OCI-LY7 (cell line): ENCODE measurements at places on chromosomes 5 and 9. TPM values are rescaled to one million over a fixed set of nuclear protein-coding genes. Genes with fewer than 3 reads are reported as not detected.

GRCh38 chr9:98291820-98292219 is 36.4 kb upstream of the TBC1D2 start:
- no peak for DNase-seq

DNA sequence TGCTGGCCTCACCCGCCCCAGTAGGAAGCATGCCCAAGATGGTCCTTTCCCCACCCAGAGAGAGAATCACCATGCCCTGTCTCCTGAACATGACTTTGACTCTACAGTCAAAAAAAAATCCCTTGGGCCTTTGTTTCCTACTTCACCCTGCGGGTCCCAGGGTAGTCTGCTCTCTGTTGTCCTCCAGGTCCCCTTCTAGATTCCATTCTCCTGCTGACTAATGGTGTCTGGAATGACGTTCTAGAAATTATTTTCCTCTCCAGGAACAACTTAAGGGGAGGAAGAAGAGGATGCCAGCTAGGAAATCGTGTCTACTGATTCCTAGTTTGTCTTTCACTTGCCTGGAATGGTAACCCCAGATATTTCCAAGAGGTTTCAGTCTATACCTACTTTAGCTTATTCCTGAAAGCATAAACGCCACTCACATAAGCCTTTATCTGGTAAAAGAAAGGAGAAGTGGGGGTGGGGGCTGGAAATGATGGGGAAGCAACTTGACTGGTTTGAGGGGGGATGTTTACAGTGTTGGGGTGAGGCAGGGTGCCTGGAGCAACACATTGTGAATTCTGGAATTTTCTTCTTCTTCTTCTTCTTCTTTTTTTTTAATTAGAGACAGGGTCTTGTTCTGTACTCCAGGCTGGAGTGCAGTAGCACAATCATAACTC is 93.9 kb downstream of the SNX18 start:
- no peak for DNase-seq

DNA sequence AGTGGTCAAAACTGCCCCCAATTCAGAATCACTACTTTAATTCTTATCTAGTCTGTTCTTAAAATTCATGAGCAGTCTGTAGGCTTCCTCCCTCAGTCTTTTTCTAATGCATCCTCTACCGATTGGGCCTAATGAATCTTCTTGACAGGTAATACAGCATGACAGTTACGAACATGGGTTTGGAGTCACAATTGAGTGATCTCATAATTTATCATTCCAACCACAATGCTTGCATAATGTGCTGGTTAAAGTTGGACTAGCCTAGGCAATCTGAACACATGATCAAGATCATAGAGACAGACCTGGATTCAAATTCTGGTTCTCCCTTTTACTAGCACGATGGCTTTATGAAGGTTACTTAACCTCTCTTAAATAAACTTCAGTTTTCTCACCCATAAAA is 33.1 kb upstream of the SETD9 start:
- no peak for DNase-seq

- DNase-seq = peak; percentile 68
Observed at GRCh38 chr5:137629646-137630045, 106.2 kb downstream of the KLHL3 start.

DNA sequence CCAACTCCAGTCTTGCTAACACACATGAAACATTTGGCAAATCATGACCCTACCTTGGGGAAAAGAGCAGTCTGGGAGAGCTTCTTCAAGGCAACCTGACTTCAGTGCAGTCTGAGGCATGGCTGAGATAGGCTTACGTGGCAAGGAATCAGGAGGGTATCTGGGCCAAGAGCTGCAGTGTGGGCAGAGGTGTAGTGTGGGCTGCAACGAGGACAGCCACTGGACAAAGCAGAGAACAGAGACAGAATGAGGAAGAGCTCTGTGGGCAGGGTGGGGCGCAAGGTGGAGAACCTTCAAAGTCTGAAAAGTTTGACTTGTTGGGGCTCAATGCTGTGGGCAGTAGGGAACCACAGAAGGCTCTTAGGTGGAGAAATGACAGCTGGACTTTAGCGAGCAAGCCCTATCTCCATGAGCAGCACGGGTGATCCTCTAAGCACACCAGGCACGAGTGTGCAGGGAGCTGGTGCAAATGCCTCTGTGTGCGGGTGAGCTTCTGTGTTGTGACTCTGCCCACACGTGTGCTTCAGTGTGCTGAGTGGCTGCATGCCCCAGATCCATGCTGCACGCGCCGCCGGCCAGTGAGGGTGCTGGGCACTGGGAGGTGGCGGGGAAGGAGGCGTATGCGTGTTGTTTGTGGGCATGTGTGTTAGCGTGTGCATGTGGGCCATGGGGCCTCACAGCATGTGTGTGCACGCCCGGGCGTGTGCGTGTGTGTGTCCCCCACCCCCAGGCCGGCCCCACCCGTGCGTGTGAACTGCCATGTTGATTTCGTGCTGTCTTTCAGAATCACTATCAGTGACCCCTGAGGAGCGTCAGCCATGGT is 23.3 kb downstream of the GOLGA2 start:
- no peak for DNase-seq

DNA sequence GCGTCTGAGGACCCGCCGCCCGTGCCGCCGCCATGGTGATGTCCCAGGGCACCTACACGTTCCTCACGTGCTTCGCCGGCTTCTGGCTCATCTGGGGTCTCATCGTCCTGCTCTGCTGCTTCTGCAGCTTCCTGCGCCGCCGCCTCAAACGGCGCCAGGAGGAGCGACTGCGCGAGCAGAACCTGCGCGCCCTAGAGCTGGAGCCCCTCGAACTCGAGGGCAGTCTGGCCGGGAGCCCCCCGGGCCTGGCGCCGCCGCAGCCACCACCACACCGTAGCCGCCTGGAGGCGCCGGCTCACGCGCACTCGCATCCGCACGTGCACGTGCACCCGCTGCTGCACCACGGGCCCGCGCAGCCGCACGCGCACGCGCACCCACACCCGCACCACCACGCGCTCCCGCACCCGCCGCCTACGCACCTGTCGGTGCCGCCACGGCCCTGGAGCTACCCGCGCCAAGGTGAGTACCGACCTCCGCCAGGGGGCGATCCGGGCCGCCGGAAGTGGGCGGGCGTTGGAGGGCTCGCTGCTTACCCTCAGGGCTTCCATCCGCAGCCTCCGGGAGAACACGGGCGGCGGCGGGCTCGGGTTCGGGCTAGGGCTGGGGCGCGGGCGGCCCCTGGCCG is 8.5 kb downstream of the PRR7 start:
- DNase-seq = peak; percentile 94

GRCh38 chr5:135822286-135822685 is 12.2 kb upstream of the SLC25A48 start:
- DNase-seq = no peak

DNA sequence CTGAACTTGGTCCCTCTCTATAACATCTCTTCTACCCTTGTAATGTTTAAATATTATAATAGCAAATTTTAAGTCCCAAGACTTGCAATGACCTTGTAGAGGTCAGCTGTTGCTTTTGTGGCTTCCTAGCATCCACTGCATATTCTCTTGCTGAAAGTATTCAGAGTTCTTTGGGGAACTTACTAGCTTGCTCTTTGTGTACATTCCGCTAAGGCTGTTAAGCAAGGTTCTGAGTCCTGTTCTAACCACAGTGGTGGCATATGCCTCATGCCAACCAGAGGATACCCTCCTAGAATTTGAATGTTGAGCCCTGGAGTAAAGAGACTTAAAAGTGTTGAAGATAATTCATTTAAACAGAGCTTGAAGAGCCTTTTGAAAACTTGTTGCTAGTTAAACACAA is 570.9 kb downstream of the TLE1 start:
- no peak for DNase-seq

- DNase-seq = no peak
Observed at GRCh38 chr9:70127540-70128416, 84.1 kb downstream of the MAMDC2 start.

- DNase-seq = no peak
Observed at GRCh38 chr9:73773896-73774295, 622.2 kb downstream of the ANXA1 start.

- no peak for DNase-seq
Observed at GRCh38 chr5:112655513-112655912, 82.2 kb upstream of the APC start.

- DNase-seq = no peak
Observed at GRCh38 chr5:102453716-102454115, 45.1 kb downstream of the SLCO6A1 start.

DNA sequence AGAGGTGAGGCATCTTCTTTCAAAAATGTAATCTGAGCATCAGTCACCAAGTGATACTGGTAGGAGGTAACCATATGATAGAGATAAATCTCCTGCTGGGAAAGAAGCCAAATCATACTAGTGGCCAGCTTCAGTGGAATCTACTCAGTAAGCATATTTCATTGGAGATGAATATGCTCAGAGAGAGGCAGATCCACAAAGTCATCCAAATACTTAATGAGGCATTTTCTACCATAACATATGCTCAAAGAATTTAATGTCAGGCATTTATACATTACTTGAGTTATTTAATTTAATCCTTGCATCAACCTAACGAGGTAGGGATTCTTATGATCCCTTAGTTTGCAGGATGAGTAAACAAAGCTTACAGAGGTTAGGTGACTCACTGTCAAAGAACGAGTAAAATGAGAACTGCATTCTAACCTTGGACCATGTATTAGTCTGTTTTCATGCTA is 50.9 kb upstream of the DMRTA1 start:
- DNase-seq = no peak

DNA sequence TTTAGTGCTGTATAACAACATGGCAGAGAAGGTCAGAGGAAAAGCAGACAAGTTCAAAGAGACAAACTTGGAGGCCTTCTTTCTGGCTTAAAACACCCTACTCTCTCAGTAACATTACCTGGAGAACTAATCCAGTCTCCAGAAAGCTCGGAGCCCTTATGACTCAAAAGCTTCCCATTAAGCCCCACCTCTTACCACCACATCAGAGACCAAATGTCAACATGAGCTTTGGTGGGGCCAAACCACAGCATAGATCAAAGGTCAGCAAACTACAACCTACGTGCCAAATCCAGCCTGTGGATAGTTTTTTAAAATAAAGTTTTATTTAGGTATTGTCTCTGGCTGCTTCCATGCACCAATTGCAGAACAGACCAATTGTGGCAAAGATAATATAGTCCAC is 589.9 kb downstream of the DNAH5 start:
- no peak for DNase-seq

GRCh38 chr9:86903734-86904085 is 43.6 kb downstream of the GAS1 start:
- DNase-seq = no peak

DNA sequence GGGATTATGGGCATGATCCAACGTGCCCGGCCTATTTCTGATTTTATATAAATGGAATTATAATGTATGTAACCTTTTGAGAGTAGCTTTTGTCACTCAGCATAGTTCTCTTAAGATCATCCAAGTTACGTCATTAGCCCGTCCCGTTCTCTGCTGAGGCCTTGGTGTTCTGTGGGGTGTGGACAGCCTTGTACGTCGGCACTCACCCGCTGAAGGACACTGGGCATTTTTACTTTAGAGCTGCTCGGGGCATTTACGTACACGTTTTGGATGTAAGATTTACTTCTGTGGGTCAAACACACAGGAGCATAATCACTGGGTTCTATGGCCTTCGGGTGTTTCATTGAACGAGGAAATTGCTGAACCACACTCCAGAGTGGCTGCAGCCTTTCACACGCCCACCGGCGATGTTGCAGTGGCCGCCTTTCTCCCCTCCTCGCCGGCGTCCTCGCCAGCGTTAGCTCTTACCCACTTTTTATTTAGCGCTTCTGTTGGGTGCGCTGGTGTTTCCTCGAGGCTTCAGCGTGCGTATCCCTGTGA is 101.8 kb downstream of the EHMT1 start:
- no peak for DNase-seq

DNA sequence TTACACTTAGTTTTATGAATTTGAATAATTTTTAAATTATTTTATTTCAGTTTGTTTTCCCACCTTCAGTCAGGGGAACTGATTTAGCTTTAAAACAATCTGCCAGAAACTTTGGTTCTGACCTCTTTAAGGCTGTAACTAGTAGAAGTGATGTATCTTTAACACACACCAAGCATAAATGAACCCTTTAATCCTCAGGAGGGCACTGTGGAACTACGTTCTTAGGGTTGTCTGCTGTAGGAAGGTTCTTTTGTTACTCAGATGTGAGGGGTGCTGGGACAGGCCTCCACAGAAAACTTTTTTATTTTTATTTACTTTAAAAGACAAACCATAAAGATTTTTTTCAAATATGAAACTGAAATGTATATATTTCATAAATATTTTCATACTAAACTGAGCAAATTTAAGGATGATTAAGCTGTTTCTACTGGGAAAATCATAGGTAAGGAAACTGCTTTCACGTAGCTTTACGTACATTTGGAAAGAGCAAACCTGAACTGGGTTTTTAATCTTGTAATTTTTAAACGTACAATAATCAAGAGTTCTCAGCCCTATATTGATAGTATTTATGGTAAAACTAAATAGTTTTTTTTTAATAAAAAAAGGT is 5.3 kb downstream of the KLF4 start:
- DNase-seq = peak; percentile 21

- no peak for DNase-seq
Observed at GRCh38 chr9:38112049-38112448, 43.0 kb upstream of the SHB start.

GRCh38 chr5:158324236-158324635 is 465.3 kb upstream of the CLINT1 start:
- DNase-seq = no peak

GRCh38 chr5:58099257-58099656 is 360.6 kb downstream of the PLK2 start:
- DNase-seq = no peak

DNA sequence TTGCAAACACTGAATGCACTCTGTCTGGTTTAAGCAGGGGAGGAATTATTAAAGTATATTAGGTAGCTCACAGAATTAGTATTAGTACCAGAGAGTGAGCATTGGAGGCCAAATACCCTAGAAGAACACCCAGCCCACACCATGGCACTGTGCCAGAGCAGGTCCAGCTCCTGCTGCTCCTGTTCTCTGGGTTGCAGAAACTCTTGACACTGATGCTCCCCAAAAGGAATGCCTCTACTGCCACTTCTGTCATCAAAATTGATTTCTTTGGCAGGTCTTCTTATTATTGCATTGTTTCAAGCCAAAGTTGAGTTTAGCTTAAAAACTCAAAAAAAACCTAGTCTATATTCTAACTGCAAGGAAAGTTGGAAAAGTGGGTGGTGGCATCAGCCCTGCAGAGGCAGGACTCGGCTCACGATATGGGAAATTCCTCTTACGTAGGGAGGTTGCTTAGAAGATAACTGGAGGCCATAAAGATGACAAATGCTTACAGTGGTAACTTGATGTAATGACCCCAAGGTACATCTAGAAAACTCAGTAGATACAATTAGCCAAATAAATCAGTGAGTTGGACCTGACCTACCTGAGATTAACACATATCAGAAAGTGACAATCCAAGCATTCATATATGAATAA is 123.4 kb downstream of the CD180 start:
- no peak for DNase-seq

GRCh38 chr5:329121-329735 is 7.7 kb downstream of the AHRR start:
- no peak for DNase-seq

Gene UIMC1
- total RNA-seq = 78.5 and 94.1 TPM in 2 replicates

Gene TICAM2
- 0.65 and 0.87 TPM in 2 replicates for total RNA-seq

Gene ANKRD20A1
- total RNA-seq = 3.0 and 4.2 TPM in 2 replicates

Gene BARHL1
- total RNA-seq = not detected in 2 replicates

Gene HNRNPA0
- 46.0 and 50.3 TPM in 2 replicates for total RNA-seq

Gene PCDHGB5
- 7.1 and 8.6 TPM in 2 replicates for total RNA-seq
